Neural progenitor cell (in vitro differentiated cells): ENCODE measurements at places on chromosomes 6 and 20.

DNA sequence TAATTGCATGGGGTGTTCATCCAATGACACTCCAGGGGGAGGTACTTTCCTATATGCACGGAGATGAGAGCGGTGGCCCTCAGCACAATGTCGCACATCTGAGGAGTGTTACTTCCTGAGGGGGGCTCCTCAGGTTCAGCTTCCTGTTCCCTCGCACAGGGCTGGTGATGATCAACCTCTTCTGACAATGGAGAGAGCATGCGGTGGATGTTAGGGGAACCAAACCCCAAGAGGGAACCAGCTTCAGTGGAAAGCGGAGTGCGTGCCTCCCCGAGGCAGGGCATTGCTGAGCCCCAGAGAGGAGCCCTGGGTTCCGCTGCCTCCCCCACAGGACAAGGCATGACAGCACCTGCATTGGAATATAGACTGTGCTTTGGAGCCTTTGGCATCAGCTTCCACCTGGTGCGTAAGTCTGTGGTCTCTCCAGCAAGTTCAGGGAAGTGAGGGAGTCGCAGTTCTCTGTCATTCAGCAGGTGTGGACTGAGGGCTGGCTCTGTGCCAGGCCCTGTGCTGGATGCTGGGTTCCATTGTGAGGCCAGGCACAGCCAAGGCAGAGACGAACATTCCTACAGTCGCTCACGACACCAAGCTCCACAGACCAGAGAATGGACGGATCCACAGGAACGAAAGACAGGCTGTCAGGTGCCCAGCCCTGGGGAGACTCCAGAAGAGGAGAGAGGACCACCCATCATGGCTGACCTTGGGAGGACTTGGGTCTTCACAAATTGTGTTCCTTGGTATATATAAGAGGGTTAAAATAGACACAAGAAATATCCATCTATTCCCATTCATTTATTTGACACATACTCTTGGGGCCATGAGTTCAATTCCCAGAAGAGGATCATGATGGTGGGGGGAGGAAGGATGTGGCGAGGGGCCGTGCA lies 3.9 kb upstream of the ZNF831 start:
- DNase-seq, result no peak

GRCh38 chr6:152068622-152069261 lies 261.3 kb downstream of the ESR1 start:
- no peak for DNase-seq

- no peak for DNase-seq
Measured at GRCh38 chr6:13653296-13653695, 38.2 kb downstream of the NOL7 start.

GRCh38 chr6:93389192-93389591 lies 30.2 kb downstream of the EPHA7 start:
- no peak for DNase-seq

- DNase-seq, result no peak
Measured at GRCh38 chr6:46583081-46583480, 69.5 kb downstream of the CYP39A1 start.

GRCh38 chr20:2867081-2867864 lies 6.0 kb upstream of the PTPRA start:
- no peak for DNase-seq
